MCF 10A (cell line): ENCODE measurements at places on chromosomes 5 and 9. TPM values are rescaled to one million over a fixed set of nuclear protein-coding genes. Genes with fewer than 3 reads are reported as not detected.
A peak's percentile ranks its signal among the peaks of the same experiment; 100 is the strongest.

GTF3C5 gene
- total RNA-seq: 53.9 and 55.4 TPM in 2 replicates

- DNase-seq: no peak
Measured at GRCh38 chr5:75199946-75200345, 36.7 kb downstream of the ANKRD31 start.

GRCh38 chr9:115225459-115226116 lies 107.6 kb upstream of the TNC start:
- DNase-seq: no peak

CATSPER3 gene
- total RNA-seq: 0.91 and 1.9 TPM in 2 replicates

PCDHB13 gene
- total RNA-seq: 3.5 and 4.7 TPM in 2 replicates

PCDHB4 gene
- total RNA-seq: 0.44 and 1.3 TPM in 2 replicates

GRCh38 chr9:133944746-133945135 lies 47.4 kb downstream of the VAV2 start:
- DNase-seq: peak; percentile 96

IRX1 gene
- 13.8 and 15.5 TPM in 2 replicates for total RNA-seq

DIRAS2 gene
- not detected in 2 replicates for total RNA-seq

DNA sequence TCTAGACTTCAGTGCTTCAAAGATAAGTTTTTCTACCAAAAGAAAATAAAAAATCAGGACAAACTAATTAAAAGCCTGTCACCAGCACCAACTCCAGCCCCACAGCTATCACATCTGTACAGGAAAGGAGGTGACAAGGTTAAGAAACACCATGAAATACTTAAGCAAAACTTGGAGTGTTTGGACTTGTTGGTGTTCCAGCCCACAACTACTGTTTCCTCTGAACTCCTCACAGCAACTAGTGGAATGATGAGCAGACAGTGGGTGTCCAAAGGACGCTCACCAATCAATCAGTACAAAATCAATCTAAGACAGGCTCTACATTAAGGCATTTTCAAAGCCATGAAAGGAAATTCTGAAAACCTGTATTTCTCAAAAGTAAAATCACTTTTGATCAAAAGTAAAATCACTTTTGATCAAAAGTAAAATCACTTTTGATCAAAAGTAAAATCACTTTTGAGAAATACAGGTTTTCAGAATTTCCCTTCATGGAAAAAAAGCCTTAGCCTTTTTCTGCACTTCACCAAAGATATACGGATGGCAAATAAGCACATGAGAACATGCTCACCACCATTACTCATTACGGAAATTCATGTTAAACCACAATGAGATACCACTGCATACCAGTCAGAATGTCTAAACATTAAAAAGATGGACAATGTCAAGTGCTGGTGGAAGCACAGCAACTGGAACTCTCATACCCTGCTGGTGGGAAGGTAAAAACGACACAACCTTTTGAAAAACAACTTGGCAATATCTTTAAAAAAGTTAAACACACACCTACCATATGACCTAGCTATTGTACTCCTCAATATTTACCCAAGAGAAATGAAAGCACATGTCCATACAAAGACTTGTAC lies 79.7 kb downstream of the MED27 start:
- DNase-seq: peak; percentile 42

GRCh38 chr5:146704949-146705665 lies 173.4 kb downstream of the PPP2R2B start:
- DNase-seq: no peak

- DNase-seq: no peak
Measured at GRCh38 chr5:146043722-146044121, 61.7 kb downstream of the PLAC8L1 start.

DNA sequence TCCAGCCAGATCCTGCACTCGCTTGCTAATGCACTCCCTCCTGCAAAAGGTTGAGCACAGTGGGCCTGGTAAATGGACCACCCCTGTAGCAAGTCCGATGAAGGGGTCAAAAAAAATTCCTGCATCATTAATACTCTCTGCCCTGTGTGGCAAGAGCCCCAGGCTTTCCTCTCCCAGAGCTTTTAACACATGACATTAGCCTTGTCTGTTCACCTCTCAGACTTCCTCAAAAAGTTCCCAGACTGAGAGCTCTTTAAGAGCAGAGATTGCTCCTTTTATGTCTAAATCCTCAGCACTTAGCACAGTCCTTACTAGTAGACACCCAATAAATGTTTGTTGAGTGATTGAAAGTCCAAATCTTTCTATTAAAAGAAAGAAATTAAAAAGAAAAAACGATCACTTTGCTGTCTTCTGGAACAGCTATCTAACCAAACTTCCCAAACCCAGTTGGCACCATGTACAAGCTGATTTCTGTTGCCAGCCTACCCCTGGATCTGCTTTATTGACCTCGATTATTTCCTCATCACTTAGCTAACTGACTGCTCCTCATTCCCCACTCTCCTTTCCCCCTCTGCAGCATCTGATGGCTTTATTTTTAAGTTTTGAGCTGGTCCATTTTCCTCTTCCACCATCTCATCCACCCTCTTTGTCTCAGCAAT lies 209.8 kb downstream of the ENC1 start:
- DNase-seq: no peak

SLC4A9 gene
- total RNA-seq: 0.37 TPM in 1 of 2 replicates, not detected in the other

GRCh38 chr5:176781638-176782570 lies 28.5 kb upstream of the UNC5A start:
- no peak for DNase-seq

TICAM2 gene
- 3.7 and 8.3 TPM in 2 replicates for total RNA-seq

GRCh38 chr5:142756576-142756975 lies 13.6 kb upstream of the ARHGAP26 start:
- no peak for DNase-seq

GRCh38 chr5:127951791-127952190 lies 131.8 kb upstream of the SLC12A2 start:
- no peak for DNase-seq

GRCh38 chr9:16293610-16294009 lies 576.9 kb downstream of the BNC2 start:
- no peak for DNase-seq

DNA sequence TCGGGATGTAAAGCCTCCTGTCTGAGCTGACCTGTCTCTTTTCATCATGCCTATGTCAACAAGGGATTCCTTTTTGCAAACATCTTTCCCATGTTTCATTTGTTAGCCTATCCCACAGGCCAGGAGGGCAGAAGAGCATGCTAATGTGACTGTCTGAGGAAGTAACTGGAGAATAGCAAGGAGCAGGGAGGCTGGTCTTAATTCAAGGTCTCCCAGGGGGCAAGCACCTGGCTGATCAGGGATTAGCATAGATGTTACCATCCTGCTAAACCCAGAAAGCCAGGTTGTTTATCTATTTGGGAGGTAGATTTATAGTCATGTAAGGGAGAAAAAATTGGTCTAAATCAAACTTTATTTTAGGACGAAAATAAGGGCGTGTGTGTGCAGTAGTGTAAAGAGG lies 36.7 kb upstream of the MAP1B start:
- DNase-seq: no peak

TIMD4 gene
- total RNA-seq: not detected in 2 replicates

GRCh38 chr9:107228496-107229039 lies 54.5 kb upstream of the RAD23B start:
- no peak for DNase-seq

DNA sequence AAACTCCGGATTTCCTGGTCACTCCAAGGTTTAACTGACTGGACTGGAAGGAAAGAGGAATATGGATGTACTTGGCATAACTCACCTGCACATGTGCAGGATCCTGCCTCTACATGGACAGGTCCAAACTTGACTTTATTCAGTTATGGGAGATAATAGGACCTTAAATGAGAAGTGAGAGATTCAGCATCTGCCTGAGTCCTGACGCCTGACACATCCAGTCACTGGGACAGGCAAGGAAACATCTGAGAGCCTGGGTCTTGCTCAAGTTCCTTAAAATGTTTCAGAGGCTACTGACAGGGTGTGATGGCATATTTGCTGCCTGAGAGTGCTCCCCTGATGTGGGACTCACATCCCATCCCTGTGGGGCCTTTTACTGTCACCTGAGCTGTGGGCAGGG lies 34.9 kb downstream of the ZNF354A start:
- DNase-seq: peak; percentile 21

PLPP7 gene
- not detected in 2 replicates for total RNA-seq

- DNase-seq: no peak
Measured at GRCh38 chr9:33661176-33661575, 134.2 kb upstream of the PRSS3 start.

FOXD4L4 gene
- 0.93 and 1.2 TPM in 2 replicates for total RNA-seq

EIF4EBP3 gene
- 25.3 and 35.3 TPM in 2 replicates for total RNA-seq

DNA sequence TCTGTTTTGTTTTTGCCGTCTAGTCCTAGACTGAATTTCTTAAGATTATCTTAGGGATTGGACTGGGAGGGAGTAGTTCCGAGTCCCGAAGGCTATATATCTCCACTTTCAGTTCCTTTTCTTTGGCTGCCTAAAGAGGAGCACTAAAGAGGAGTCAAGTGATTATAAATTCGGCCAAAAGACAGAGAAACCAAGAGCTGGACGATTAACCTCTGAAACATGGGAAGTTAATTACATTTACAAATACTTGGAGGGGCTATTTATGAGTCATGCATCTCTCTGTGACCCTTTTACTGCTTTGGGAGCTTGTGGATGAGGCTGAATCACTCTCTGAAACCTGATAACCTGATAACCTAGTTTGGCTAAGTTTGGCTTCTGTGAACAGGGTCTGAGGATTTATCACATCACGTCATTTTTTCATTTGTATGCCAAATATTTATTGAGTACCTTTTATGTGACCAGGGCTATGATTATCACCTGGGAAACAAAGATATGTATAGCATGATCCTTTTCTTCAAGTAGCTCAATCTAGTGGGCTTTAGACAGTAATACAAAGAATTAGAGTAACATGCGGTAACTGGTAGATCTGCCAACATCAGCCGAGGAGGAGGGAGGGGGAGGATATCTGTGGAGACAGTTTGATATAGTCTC lies 180.9 kb downstream of the CD180 start:
- DNase-seq: peak; percentile 58

CER1 gene
- total RNA-seq: not detected in 2 replicates

GRCh38 chr9:16721972-16722371 lies 148.5 kb downstream of the BNC2 start:
- no peak for DNase-seq

DNA sequence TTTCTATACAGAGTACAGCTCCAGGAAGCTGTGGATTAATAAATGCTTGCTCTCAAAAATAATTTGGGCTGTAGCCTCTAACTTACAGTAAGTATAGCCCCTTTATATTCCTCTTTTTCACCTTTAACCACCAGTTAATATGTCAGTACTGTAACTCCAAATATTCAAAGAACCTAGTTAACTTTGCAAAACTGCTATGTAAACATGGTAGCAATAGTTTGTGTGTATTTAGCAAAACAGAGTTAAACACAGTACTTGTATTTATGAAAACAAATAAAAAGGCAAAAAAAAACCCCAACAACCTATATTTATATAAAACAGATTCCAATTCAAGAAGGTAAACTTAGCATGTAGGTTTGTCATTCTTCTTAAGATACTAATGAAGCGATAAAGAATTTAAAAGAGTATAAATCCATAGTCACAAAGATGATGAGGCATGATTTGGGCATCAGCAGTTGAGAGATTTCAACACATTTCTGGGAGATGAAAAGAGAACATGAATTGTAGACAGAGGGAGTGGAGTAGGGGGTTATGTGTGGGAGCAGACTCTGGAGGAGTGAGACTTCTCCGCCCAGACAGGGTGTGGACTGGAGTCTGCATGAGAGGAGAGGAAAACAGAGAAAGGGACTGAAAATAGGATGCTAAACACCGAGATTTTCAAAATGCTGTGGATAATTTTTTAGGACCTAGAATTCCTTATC lies 47.0 kb upstream of the F2RL1 start:
- DNase-seq: no peak

DNA sequence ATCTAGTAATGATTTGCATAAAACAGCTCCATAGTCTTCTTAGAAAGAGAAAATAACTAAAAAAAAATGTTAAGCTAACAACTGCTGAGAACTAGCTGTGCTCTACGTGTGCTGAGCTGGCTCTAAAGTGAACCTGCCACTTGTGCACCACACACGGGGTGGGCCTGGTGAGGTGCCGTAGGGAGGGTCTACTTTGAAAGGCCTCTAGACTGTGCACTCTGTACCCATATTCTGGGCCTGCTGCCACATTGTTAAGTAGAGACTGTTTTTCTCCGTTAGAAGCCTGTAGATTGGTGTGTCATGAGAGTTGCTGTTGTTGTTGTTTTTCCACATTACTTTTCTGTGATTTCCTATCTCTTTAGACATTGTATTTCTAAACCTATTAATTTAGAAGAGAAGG lies 93.9 kb downstream of the CD180 start:
- DNase-seq: no peak

- no peak for DNase-seq
Measured at GRCh38 chr9:136627703-136628102, 35.0 kb upstream of the EGFL7 start.

- DNase-seq: peak; percentile 20
Measured at GRCh38 chr9:92151691-92152393, 36.6 kb upstream of the SPTLC1 start.

GRCh38 chr9:36188212-36188611 lies 2.5 kb upstream of the CLTA start:
- DNase-seq: no peak

DNA sequence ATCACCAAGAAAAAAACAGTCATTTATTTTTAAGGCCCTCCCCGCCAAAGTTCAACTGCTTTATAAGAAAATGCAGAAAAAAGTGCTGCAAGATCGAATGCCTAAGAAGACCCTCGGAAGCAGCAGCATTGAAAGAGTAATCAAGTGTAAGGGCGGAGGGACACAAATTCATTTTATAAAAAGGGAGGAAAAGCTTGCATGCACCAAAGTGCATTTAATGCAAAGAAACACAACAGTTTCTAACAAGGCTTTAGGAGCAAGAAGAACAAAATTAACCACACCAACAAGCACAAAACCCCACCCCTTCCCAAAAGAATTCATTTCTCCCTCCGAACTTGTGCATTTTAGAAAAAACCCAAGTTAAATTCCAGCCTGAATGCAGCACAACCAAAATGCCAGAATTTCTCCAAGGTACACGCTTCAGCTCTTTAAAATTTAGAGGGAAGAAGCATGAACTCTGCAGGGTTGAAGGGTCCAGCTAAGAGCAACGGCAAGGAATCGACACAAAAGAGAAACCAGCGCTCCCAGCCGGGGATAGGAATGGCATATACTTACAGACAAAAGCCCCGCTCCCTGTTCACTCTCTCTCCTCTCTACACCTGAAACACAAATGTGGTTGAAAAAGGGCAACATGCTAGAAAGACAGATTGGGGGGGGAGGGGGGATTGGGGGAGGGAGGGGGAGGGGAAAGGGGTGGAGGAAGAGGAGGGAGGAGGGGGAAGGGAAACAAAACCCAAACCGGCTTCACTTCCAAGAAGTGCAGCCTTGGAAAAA lies at the start of gene NREP:
TSS of gene NREP (minus strand) at position 614 of the 774 bp plus-strand sequence. CDS start 1,422 bp downstream, outside the sequence.
- DNase-seq: peak; percentile 54

RUFY1 gene
- 64.7 and 77.0 TPM in 2 replicates for total RNA-seq

GRCh38 chr5:1483856-1484729 lies 38.9 kb upstream of the SLC6A3 start:
- no peak for DNase-seq

DNA sequence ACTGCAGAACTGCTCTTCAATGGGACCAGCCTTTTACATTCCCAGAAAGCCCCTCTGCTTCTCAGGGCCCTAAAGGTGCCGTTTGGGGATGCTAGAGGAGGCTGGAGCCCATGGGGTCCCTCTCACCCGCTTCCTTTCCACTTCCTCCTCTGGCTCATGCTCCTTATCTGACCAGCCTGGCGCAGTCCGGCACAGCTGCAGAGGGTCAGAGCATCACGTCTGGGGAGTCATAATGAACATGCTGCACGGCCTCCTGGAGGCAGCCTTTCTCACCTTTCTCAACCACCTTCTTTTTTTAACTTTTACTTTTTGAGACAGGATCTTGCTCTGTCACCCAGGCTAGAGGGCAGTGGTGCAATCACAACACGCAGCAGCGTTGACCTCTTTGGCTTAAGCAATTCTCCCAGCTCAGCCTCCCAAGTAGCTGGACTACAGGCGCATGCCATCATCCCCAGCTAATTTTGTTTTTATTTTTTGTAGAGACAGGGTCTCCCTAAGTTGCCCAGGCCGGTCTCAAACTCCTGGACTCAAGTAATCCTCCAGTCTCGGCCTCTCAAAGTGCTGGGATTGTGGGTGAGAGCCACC lies 15.1 kb upstream of the TCF7 start:
- no peak for DNase-seq
